ENCODE measurements at places on chromosomes 1 and 21.

DNA sequence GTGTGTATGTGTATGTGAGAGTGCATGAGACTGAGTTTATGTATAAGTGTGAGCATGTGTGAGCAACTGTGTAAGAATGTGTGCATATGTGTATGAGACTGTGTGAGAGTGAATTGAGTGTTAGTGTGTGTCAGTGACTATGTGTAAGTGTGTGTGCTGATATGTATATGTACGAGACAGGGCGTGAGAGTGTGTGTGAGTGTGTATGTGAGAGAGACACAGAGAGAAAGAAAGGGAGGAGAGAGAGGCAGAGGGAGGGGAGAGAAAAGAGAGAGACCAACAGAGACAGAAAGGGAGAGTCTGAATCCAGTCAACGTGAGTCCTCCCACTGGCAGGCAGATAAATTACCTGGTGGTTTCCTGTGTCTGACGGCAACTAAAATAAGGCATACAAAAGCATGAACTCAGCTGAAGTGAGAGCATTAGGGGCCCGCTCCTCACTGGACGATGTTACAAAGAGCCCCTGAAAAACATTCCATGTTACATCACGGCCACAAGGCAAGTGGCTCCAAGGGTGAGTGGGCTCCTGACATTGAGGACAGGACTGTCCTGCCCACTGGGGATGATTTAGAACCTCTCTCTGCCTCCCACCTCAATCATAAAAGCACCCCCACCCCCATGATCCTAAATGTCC, 66.6 kb upstream of the TIAM1 start:
- no peak for DNase-seq

- DNase-seq, result no peak
Observed at GRCh38 chr1:201633811-201634210, 94.9 kb downstream of the NAV1 start.

- DNase-seq, result peak; percentile 42
Observed at GRCh38 chr1:219031809-219032208, 141.9 kb upstream of the LYPLAL1 start.

GRCh38 chr1:201281573-201281972, 1.7 kb upstream of the PKP1 start:
- no peak for DNase-seq

DNA sequence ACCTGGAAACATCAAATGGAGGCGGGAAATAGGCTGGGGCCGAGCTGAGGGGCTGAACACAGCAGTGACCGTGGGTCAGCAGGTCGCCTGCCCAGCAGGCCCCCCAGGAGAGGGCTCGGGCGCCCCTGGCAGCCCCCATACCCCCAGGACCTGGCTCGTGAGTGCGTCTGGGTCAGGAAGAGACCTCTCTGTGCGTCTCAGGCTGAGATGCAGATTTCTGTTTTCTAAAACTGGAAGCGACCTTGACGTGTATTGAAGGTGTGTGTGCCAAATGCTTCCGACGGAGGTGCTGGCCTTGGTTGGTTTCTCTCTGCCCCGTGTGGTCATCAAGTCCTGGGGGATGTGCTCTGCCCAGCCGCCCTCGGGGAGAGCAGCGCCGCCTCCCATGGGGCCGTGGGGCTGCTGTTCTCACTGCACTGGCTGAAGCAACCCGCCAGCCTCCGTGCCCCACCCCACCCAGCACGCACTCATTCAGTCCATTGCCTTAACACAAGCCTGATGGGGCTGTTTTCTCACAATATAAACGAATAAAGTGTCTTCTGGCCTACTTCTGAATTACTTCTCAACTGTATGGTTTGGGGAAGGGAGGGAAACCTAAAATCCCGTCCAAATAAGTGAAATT, 7.4 kb downstream of the PEX10 start:
- DNase-seq, result no peak

- DNase-seq, result peak; percentile 58
Observed at GRCh38 chr1:110829955-110830553, 42.9 kb upstream of the CD53 start.

- DNase-seq, result no peak
Observed at GRCh38 chr1:19738076-19738475, 61.6 kb downstream of the TMCO4 start.

- peak; percentile 54 for DNase-seq
Observed at GRCh38 chr1:43835082-43836021, 98.2 kb upstream of the ARTN start.

All from bronchial epithelial cell (primary cell).